Left ventricle myocardium inferior (tissue), 1 donor: ENCODE measurements at places on chromosomes 7 and 10. TPM values are rescaled to one million over a fixed set of nuclear protein-coding genes. Genes with fewer than 3 reads are reported as not detected.

LIPN gene
- not detected for total RNA-seq

CALML5 gene
- total RNA-seq, result not detected

GRCh38 chr10:79608505-79609375 lies 2.0 kb upstream of the SFTPA1 start:
- no peak for DNase-seq

- DNase-seq, result no peak
Observed at GRCh38 chr10:89651916-89652573, 7.0 kb upstream of the PANK1 start.

DNA sequence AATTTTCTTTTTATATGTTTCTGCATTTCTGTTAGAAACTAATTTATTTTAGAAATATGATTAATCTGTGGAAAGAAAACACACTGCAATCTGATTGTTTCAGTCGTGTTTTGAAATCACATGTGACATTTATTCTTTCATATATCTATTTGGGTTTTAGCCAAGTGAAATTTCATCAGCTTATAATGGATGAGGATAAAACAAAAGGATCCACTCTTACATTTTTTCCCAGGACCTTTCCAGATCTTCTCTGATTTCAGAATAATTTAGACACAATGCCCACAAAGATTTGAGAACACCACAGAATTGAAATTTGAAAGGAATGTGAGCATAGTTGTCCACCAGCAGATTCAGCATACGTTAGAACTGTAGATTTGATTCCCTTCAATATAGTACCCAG lies 29.1 kb downstream of the CBLL1 start:
- no peak for DNase-seq

- DNase-seq, result no peak
Observed at GRCh38 chr7:40843338-40843985, 708.7 kb downstream of the SUGCT start.

ADAMTS14 gene
- 0.47 TPM for total RNA-seq

GRCh38 chr10:34766811-34767494 lies 48.1 kb downstream of the PARD3 start:
- no peak for DNase-seq
